ENCODE measurements at places on chromosomes 7 and 10.

DNA sequence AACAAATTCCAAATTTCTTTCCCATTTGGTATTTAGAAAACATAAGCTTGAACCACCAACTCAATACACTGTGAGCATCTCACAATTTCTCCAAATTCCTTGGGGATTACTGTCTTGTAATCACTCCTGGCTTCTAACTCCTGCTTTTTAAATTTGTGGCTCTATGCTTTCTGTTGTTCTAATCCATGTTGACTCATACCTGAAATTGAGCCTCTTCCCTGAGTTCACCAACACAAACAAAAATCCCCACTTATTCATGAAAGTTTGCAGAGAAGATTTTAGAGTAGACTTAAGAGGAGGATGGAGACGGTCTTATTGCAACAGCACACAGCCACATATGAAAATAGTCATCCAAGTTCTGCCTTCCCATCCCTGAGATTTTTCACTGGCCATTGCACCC, 252.5 kb downstream of the PTEN start:
- DNase-seq = no peak

DNA sequence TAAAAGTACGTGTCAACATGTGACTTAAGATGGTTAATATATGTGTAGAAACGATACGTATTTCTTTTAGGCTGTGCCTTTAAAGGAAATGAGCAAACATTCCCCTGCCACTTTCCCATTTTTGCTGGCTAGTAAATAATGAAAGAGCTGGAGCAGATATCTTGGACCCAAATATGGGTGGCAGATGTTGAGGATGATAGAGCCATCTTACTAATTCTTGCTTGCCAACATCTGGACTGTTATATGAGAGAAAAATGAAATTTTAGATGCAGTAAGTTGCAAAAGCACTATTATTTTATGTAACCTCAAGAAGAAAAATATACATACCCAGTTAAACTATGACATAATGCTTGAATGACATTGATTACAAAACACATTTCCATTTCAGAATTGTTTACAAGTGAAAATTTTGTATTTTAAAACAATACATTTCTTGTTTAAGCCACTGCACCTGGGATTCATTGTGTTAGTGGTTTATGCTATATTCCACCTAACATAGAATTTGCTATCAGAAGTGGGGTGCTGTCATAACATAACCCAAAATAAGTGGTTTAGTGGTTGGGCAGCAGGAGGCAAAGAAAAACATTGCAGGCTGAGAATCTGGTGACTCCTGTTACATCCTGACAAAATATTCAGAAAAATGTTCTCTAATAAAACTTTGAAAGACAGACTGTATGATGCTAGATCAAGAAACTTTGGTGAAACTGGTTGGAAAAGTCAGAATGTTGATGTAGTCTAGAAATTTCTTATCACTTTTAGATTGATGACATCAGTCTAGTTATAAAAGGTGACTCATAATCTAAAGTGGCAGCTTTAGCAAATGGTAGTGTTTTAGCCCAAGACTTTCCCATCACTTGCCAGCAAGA, 305.0 kb downstream of the PTEN start:
- no peak for DNase-seq

DNA sequence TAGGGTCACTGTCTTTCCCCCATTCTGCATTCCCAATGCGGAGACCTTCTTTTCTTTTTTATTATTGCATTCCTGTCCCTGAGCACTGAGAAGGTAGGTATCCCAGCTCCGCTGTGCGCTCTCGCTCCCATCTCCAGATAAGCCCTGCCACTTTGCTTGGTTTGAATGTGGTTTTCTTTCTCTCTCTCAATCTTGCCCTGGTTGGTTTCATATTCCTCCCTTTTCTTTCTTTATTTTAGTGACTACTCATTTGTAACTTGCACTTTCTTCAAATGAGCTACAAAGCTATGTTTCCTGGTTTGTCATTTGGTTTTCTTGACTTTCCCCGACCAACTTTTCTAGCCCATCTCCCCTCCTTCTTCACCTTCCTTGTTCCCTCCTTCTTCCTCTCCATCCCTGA, 29.0 kb upstream of the HSPB1 start:
- DNase-seq = no peak

GRCh38 chr7:3887096-3887690, 586.1 kb downstream of the SDK1 start:
- no peak for DNase-seq

All from H9 (cell line).